Mononuclear cell (primary cell): ENCODE measurements at places on chromosomes 3 and 15. TPM values are rescaled to one million over a fixed set of nuclear protein-coding genes. Genes with fewer than 3 reads are reported as not detected.

GPR62 gene
- 0.10 TPM for total RNA-seq

ABI3BP gene
- total RNA-seq: 0.10 TPM

RYR3 gene
- 0.10 TPM for total RNA-seq

SLC6A1 gene
- total RNA-seq: under 0.01 TPM

PGBD4 gene
- total RNA-seq: 4.5 TPM

SEMA5B gene
- not detected for total RNA-seq

TMEM207 gene
- not detected for total RNA-seq

PIF1 gene
- 0.31 TPM for total RNA-seq
